SW 1271 (cell line): ENCODE measurements at places on chromosomes 6 and 20.

GRCh38 chr6:19268117-19268516 is 569.1 kb upstream of the ID4 start:
- DNase-seq: no peak

DNA sequence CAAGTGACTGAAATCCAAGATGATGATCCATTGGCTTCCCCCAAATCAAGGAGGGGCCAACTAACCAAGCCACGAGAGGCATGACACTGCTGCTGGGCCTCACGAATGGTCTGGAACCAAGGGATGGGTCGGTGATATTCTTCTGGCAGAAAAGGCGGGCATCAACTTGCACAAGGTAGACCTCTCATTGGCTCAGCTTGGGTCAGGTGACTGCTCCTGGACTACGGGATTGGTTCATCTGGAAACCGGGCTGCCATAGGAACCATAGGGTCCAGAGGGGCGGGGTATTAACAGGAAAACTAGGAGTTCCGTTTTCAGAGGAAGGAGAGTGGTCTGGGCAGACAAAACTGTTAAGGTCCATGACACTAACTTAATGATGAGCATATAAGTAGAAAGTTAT is 100.9 kb downstream of the TFAP2C start:
- no peak for DNase-seq

- no peak for DNase-seq
Observed at GRCh38 chr6:52538901-52539354, 37.9 kb downstream of the TRAM2 start.

DNA sequence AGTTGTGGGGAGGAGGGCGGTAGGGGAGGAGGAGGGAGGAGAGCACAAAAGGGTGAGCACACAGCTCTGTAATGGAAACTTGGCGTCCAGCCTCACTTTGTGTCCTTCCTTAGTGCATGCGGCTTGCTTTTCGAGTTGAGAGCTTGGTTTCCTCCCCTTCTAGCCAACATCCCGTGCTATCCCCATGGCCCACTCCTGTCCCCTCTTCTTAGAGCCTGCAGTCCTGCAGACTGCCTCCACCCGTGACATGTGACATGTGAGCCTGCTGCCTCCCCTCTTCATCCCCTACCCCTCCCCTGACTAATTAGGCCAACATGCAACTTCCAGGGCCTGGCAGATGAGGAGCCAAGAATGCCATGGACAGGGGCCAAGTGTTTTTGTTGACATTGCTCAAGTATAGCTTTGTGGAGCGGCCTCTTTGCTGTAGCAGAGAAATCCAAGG is 63.2 kb downstream of the SLC24A3 start:
- DNase-seq: no peak

DNA sequence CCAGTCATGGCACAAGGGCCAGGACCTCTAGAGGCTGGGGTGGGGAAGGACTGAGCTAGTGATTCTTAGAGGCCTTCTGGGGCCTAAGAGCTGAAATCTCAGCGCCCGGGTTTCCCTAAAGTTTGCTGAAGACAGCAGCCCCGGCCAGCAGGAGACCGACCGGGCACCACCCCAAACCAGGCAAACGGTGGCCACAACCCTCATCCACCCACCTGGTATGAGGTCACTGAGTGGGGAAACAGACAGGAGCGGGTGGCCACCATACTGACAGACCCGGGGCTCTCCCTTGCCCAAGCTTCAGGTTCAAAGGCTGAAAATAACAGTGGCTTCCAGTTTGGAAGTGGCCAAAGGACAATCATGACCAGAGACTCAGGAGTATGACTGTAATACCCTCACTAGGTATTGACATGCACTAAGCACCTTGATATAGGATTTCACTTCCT is 35.0 kb upstream of the ID1 start:
- DNase-seq: no peak

- no peak for DNase-seq
Observed at GRCh38 chr6:134735461-134735860, 214.4 kb downstream of the ALDH8A1 start.

GRCh38 chr20:11888648-11889047 is 29.0 kb upstream of the BTBD3 start:
- DNase-seq: no peak

GRCh38 chr6:2802521-2803060 is 37.4 kb downstream of the WRNIP1 start:
- DNase-seq: no peak

DNA sequence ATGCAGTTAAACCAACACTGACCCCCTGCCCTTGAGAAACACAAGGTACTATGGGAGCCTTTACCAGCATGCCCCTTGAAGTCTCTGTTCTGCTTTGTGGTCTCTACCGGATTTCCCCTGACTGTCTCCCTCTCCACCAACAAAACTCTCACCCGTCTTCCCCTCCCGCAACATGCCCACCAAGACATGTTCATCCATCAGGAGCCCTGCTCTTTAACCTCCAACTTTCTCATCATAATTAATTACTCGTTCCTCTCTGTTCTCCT is 1.1 kb downstream of the ZNF165 start:
- no peak for DNase-seq

- no peak for DNase-seq
Observed at GRCh38 chr6:42159431-42160024, 13.6 kb upstream of the GUCA1A start.

- DNase-seq: no peak
Observed at GRCh38 chr6:101607111-101607690, 213.7 kb downstream of the GRIK2 start.
